ENCODE measurements at places on chromosomes 6 and 20.

GRCh38 chr20:58452667-58453255 is 62.4 kb downstream of the APCDD1L start:
- DNase-seq: no peak

DNA sequence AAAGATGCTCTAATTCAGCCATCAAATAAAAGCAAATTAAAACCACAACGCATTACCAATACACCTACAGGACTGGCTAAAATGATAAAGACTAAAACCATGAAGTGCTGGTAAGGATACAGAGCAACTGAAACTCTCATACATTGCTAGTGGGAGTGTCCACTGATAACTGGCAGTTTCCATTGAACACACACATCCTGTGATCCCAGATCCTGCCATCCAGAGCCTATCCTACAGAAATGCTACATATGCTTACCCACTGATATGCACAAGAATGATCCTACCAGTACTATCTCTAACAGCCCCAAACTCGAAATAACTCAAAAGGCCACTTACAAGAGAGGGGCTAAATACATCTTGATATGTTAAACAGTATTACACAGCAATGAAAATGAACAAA is 81.0 kb downstream of the FYN start:
- DNase-seq: no peak

DNA sequence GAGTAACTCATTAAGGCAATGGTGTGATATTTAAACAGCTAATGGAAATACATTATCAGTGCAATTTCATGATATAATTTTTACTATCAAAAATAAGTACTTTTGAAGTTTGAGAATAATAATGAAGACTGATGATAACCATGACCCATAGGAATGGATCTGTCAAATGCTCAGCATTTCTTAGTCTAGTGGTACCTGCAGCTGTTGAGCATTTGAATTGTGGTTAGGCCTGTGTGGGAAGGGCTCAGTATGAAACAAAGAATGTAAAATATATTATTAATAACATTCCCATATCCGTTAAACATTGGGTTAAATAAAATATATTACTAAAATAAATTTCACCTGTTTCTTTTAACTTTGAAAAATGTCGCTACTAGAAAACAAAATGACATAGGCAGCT is 173.0 kb downstream of the PHF3 start:
- DNase-seq: no peak

DNA sequence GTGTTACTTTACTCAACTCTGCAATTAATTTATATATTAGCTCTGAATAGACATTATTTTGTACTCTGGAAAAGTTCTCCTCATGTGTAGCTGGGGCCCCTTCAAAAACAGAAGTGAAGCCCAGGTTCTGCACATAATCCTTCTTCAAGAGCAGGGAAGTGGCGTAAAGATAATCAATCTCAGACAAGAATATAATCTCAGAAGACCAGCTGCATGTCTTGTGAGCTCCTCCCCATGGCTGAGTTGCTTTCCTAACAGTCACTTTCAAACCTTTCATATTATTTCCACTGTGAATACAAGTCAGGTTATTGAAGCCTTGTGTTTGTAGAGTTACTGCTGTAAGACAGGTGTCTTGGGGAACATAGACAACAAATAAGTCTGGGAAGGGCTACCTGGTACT is 691.9 kb downstream of the RFPL4B start:
- DNase-seq: no peak

- no peak for DNase-seq
Observed at GRCh38 chr20:21183722-21184121, 57.8 kb downstream of the KIZ start.

DNA sequence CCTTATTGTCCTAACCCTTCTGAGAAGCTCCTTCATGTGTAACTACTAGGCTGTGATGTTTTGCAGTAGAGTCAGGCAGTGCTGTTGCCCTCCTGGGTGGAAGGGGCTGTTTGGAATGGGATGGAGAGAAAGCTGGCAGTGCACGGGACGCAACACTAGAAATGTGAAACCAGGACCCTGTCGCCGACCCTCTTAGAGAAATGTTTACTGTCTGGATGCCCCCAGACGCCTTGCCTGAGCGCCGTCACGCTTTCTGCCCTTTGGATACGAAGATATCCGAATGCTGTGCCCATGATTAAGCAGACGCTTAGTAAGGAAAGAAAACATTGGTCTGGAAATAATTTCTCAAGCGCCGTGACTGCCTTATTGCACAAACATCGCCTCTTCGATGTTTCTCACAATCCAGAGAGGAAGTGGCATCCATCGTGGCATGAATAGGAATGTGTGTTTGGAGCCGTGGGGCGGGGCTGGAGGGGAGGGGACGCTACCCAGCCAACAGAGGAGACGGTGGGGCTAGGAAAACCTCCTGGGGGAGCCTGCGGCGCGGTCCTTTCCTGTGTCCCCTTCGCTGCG is 661 bp upstream of the PPP1R14C start:
- DNase-seq: no peak

GRCh38 chr6:148945301-148946021 is 198.6 kb downstream of the UST start:
- DNase-seq: no peak

- DNase-seq: no peak
Observed at GRCh38 chr6:161274488-161274858, 612 bp upstream of the AGPAT4 start.

DNA sequence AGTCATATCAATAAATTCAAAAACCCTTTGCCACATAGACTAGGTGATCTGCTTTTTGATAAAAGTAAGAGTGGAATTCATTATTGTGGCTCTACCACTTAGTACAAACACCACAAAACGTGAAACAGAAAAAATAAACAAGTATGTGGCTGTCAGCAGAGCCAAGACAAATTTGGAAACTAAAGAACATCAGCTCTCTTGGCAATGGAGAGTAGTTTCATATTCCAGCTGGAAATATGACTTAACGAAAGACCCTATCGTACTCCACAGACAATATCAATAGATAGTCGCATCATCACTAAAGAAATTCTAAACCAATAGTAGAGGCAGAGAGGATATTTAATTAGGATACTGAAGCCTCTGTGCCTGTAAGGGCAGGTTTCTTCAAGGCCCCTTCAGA is 20.8 kb downstream of the TBX18 start:
- DNase-seq: no peak

DNA sequence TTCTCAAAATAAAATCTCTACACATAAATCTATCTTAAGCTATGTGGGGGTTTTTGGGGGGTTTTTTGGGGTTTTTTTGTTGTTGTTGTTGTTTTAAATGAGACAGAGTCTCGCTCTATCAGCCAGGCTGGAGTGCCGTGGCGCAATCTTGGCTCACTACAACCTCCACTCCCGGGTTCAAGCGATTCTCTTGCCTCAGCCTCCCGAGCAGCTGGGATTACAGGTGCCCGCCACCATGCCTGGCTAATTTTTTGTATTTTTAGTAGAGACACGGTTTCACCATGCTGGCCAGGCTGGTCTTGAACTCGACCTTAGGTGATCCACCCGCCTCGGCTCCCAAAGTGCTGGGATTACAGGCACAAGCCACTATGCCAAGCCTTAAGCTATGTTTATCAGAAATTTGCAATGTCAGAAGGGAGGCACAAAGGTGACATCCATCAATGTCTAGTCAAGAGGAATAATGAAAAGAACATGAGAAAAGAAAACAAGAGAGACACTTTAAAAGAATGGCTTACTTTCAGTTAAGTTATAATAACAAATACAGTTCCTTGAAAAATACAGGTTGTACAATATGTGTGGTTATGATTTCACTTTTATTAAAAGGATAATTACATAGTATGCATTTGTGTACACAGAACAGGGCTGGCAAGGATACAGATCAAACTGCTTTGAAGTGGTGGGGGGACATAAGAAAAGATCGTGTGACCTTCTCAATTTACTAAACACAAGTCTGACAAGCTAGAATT is 28.6 kb downstream of the SLC23A2 start:
- no peak for DNase-seq

DNA sequence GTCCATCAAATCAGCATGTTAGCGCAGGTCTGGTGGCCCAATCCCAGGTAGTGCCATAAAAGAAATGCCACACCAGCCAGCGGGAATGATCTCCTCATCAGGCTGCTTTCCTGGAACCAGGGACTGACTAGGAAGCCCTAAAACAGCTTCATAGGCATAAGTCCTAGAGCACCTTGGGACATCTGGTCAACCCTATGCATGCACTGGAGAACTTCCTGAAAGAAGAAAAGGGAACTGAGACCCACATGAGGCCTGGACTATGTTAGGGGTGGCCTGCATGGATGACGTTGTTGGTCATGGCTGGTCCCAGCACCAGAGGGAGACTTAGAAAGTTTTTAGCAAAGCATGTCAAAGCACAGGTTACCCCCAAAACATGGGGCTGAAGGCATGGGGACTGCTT is 7.6 kb upstream of the KCNK16 start:
- no peak for DNase-seq

DNA sequence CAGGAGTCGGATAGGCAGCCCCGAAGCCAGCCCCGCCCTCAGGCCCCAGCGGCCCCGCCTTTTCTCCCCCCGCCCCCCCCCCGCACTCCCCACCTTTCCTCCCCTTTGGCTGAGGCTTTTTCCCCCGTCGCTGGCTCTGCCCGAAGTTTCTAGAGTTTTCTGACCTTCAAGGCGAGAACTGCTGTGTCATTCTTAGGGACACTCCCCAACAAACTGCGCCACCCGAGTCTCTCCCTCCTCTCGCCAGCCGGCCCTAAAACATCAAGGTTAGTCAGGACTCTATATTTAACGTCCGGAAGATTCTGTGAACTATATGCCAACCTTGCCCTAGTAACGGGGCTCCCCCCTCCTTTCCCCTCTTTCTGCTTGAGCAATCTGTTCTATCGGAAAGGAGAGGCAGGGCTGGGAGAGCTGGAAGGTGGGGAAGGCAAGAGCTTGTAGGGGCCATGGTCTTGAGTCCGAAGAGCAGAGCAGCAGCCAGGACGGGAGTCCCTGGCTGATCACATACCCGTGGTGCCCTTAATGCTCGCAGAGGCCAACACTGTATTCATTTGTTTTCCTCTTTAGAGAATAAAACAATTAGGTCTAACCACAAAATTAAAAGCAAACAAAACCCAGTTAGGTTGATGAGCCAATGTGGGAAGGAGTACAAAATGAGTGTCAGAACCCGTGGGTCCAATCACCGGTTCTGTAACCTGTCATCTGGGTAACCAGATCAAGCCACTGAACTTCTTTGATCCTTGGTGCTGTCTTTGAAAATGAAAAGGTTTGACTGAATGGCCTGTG is 5.3 kb upstream of the HSPA1B start:
- DNase-seq: peak; percentile 45

- DNase-seq: no peak
Observed at GRCh38 chr6:64696053-64696452, 1011.0 kb downstream of the EYS start.

GRCh38 chr6:41785254-41785653 is 2.2 kb upstream of the TOMM6 start:
- DNase-seq: no peak

DNA sequence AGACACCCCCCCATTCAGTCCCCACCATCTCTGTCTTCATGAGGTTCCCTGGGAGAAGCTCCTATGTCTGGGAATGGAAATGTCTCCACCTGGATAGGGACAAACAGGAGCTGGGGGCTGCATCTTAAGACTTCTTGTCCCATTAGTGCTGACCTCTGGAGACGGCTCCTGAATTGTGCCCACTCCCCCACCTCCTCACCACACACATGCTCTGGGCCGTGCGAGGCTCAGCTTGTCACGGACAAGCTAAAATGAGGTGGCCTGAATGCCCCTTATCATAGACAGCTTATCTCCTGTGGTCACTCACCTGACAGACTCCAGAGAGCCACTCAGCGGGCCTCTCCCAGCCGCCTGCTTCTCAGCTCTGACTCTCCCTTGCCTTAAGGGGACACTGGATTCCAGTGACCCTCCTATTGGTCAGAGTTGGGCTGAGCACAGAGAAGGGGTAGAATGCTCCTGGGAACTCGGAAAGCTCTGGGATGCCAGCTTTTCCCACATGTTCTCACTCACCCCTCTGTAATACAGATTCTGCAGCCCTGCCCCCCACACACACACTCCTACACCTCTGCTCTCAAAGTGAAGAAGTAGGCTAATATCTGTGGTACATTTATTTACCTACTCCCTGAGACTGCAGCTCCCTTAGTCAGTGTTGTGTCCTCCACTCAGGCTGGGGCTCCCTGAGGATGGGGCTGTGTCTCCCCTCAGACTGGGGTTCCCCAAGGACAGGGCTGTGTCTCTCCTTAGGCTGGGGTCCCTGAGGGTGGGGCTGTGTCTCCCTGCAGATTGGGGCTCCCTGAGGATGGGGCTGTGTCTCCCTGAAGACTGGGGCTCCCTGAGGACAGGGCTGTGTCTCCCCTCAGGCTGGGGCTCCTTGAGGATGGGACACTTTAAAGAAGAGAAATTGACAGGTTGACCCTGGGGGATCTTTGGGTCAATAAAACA is 167.5 kb downstream of the VEGFA start:
- no peak for DNase-seq

DNA sequence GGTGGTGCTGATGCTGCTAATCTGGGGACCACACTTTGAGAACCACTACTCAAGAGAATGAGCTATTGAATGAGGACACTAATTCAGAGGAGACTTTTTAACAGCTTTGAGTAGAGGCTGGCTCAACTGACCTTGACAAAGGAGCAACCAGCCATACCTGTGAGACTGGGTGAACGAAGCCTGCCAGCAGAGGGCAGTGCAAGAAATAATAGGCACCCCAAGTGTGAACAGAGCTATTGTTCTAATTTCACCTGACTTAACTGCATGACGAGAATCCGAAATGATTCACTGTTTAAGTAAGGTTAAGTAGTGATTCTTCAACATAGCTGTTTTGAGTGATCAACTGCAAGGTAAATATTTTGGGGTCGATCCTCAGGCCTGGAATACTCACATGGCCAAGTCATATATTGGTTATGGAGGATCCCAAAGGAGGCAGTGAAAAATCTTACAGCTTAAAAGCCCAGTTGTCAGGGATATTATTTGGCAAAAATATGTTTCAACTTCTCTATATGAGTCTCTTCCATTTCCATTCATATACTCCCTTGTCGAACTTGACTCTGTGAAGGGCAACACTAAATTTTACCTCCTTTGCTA is 550.5 kb upstream of the MARCKS start:
- peak; percentile 15 for DNase-seq

DNA sequence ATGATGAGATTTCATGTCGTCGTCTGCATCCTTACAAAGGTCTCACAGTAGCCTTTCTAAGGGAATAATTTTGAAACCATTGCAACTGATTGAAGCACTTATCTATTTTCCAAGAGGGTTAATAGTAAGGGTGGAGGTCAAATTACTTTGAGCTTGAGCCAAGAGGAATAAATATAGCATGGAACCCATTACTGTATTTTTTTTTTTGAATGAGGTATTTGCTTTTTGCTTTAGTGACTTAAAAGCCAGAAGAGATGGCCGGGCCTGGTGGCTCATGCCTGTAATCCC is 78.3 kb downstream of the SCAND1 start:
- DNase-seq: no peak

- DNase-seq: no peak
Observed at GRCh38 chr6:15143540-15143939, 102.3 kb upstream of the JARID2 start.

- peak; percentile 77 for DNase-seq
Observed at GRCh38 chr20:35619196-35620095, 3.8 kb downstream of the SPAG4 start.
